ENCODE measurements at places on chromosomes 2 and 18. TPM values are rescaled to one million over a fixed set of nuclear protein-coding genes. Genes with fewer than 3 reads are reported as not detected.

GRCh38 chr2:120669121-120669952 lies 66.3 kb upstream of the GLI2 start:
- no peaks in the 10 kb centered on the region for H3K27me3 ChIP-seq
- no peak overlapping the region for H3K27ac ChIP-seq
- peak; percentile 81 for DNase-seq
- H3K4me3 ChIP-seq, result no peak overlapping the region
- H3K36me3 ChIP-seq, result no peaks in the 10 kb centered on the region
- H3K4me1 ChIP-seq, result no peaks in the 10 kb centered on the region

DNA sequence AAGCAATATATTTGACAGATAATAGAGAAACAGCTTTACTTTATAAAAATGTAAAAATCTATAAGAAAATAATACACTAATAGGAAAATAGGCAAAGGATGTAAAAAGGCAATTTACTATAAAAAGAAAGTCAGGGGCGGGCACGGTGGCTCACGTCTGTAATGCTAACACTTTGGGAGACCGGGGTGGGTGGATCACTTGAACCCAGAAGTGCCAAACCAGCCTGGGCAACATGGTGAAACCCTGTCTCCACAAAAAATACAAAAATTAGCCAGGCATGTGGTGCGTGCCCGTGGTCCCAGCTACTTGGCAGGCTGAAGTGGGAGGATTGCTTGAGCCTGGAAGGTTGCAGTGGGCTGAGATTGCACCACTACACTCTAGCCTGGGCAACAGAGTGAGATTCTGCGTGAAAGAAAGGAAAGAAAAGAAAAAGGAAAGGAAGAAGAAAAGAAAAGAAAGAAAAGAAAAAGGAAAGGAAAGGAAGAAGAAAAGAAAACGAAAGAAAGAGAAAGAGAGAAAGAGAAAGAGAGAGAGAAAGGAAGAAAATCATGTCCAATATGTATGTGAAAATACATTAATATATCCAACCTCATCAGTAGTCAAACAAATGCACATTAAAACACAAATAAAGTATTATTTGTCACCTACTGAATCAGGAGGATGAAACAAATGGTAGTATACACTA lies 65.1 kb downstream of the ADD2 start:
- no peak for DNase-seq
- no peak overlapping the region for H3K4me3 ChIP-seq
- H3K4me1 ChIP-seq, result no peaks in the 10 kb centered on the region
- H3K27me3 ChIP-seq, result no peaks in the 10 kb centered on the region
- no peak overlapping the region for H3K27ac ChIP-seq

- H3K36me3 ChIP-seq, result no peaks in the 10 kb centered on the region
- H3K4me3 ChIP-seq, result no peak overlapping the region
- peaks cover 6% of the 10 kb centered on the region for H3K4me1 ChIP-seq
- H3K27me3 ChIP-seq, result peaks cover 2% of the 10 kb centered on the region
These were observed 3.0 kb upstream of the ITM2C start for GRCh38 chr2:230861552-230862255.

DNA sequence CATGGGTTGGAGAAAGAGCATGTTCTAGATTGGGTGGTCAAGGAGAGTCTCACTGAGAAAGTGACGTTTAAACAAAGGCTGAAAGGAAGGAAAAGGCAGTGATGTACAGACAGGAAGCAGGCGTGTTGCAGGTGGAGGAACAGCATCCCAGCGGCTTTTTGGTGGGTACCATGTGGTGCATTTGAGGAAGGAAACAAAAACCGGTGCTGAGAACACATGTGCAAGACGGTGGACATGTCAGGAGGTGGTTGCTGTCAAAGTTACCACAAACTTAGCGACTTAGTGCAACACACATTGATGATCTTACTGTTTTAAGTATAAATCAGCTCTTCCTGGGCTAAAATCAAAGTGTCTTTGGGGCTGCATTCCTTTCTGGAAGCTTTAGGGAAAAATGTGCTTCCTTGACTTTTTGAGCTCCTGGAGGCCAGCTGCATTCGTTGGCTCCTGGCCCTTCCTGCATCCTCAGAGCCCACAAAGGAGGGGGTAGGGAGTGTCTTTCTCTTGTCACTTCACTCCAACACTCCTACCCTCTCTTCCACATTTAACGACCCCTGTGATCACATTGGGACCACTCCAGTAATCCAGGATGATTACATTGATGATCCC lies 380.6 kb downstream of the FBXO15 start:
- no peaks in the 10 kb centered on the region for H3K4me1 ChIP-seq
- DNase-seq, result no peak
- no peaks in the 10 kb centered on the region for H3K27me3 ChIP-seq
- H3K4me3 ChIP-seq, result no peak overlapping the region
- no peak overlapping the region for H3K27ac ChIP-seq
- H3K36me3 ChIP-seq, result no peaks in the 10 kb centered on the region

GRCh38 chr2:183088061-183088460 lies 9.5 kb downstream of the DUSP19 start:
- H3K36me3 ChIP-seq, result no peaks in the 10 kb centered on the region
- no peak for DNase-seq
- no peak overlapping the region for H3K4me3 ChIP-seq
- H3K27ac ChIP-seq, result no peak overlapping the region

DNA sequence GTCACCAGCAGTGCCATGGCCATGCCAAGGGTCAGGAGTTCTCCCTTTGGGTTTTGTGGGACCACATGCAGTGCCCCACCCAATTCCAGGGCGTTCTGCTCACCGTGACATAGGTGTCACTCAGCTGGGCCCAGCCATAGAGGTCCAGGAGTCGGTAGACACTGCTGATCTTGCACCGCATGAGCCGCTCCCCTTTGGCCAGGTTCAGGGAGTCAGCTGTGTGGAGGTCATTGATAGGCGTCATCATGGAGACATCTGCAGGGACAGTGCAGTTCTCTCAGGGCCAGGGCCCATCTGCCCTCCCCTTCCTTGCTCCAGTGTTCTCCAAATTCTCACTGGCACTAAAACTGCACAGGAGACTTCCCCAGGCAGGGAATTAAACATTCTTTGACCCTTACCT lies 71.9 kb downstream of the ADD2 start:
- H3K4me3 ChIP-seq, result no peak overlapping the region
- no peak for DNase-seq
- no peaks in the 10 kb centered on the region for H3K27me3 ChIP-seq
- no peaks in the 10 kb centered on the region for H3K4me1 ChIP-seq

DNA sequence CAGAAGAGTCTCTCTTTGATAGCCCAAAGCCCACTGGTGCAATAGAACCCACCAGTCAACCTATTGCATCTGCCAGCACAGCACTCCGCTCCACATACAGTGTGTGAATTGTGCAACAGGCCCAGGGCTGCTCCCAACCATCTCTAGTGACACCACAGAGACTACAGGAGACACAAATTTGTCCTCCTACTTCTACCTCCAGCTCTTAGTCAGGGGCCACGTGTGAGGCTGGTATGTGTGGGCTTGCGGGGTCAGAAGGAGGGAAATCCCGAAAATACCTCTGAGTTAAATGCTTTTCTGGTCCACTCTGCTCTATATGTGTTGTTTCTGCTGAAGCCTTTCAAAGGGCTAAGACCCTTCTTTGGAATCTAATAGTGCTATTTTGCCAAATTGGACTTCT lies 18.0 kb downstream of the DGUOK start:
- no peaks in the 10 kb centered on the region for H3K4me1 ChIP-seq
- H3K27ac ChIP-seq, result no peak overlapping the region
- peaks cover 27% of the 10 kb centered on the region for H3K36me3 ChIP-seq
- no peaks in the 10 kb centered on the region for H3K27me3 ChIP-seq
- no peak overlapping the region for H3K4me3 ChIP-seq
- no peak for DNase-seq

DNA sequence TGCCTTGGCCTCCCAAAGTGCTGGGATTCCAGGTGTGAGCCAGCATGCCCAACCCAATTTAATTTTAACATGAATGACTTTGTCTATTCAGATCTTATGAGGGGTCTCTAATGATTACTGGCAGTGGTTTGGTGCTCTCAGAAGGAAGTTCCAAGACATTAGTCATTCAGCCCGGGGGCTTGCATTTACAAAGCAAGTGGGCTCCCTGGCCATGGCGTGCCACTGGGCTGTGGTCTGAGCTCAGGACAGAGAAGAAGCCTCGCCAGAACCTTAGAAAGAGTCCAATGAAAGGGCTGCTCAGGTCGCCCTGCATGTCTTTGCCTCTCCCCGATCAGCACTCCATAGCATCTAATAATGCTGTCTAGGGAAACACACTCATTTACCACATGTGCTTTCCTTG lies 182.6 kb upstream of the CHAC2 start:
- no peaks in the 10 kb centered on the region for H3K27me3 ChIP-seq
- H3K36me3 ChIP-seq, result no peaks in the 10 kb centered on the region
- no peak overlapping the region for H3K27ac ChIP-seq
- DNase-seq, result no peak
- no peak overlapping the region for H3K4me3 ChIP-seq

The PLGLB2 gene
- 0.61 TPM for total RNA-seq

DNA sequence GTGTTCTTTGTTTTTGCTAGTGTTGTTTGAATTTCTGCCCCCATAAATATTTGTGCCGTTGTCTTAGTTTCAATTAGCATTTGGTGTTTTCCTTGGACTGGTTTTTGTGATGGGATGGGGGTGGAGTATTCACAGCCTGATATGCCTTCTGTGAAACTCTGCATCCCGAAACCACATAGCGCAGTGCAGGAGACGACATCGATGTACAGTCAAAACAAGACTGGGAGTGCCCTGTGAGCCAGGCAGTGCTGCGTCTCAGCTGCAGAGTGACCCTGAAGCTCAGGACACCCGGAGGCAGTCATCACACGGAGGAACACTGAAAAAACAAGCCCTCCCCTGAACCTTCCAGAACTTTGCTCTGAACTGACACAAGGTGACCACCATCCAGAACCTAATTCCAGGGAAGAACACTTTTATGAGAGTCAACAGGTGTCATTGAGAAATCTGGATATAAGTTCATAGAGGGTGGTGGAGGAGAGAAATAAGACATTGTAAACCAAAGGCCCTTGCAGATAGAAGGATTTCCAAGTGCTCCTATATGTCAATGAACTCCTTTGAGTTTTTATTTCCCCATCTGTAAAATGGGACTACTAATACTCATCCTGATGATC lies 61.2 kb upstream of the CABLES1 start:
- no peaks in the 10 kb centered on the region for H3K27me3 ChIP-seq
- peaks cover under 1% of the 10 kb centered on the region for H3K4me1 ChIP-seq
- no peaks in the 10 kb centered on the region for H3K36me3 ChIP-seq
- no peak overlapping the region for H3K27ac ChIP-seq
- H3K4me3 ChIP-seq, result no peak overlapping the region

DNA sequence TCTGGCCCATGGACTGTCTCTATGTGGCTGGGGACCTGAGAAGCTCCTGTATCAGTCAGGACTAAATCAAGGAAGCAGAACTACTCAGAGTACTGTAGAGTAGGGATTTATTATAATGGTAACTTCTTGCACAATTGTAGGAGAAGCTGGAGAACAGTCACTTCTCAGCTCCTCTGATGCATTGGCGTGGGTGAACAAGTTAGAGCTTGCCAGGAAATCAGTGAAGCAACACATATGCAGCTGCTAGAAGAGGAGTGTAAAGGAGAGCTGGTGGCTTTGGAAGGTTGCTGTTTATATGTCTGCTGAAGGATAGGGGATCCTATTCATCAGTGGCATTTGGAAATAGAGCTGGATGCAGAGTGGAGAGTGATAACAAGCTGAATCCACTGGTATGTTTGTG lies 215.5 kb upstream of the CWC22 start:
- H3K4me3 ChIP-seq, result no peak overlapping the region
- no peak overlapping the region for H3K27ac ChIP-seq
- H3K36me3 ChIP-seq, result peaks cover 3% of the 10 kb centered on the region

- H3K4me1 ChIP-seq, result no peaks in the 10 kb centered on the region
- no peak overlapping the region for H3K4me3 ChIP-seq
- no peak for DNase-seq
- no peaks in the 10 kb centered on the region for H3K27me3 ChIP-seq
- H3K27ac ChIP-seq, result no peak overlapping the region
These were observed 34.6 kb upstream of the RNF125 start for GRCh38 chr18:31983976-31984375.

All from lung (tissue), 17 donors.